ENCODE measurements at places on chromosomes 13 and 19.

DNA sequence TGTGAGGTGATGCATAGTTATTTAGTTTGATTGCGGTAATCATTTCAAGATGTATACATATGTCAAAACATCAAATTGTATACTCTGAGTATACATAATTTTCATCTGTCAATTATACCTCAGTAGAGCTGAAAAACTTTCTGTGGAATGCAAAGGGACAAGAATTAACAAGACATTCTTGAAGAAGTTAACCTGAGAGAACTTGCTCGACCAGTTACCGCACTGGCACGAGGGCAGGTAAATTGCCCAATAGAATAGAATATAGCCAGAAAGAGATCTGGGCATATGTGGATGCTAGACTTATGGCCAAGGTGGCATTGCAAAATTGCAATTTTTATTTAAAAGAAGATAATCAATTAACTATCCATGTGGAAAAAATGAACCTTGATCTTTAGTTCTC is 42.3 kb upstream of the GJB6 start:
- DNase-seq = no peak

- no peak for DNase-seq
Measured at GRCh38 chr13:113884821-113885220, 20.9 kb upstream of the GAS6 start.

- no peak for DNase-seq
Measured at GRCh38 chr13:21917086-21918015, 246.5 kb downstream of the FGF9 start.

- DNase-seq = no peak
Measured at GRCh38 chr13:44755872-44756271, 179.7 kb upstream of the TSC22D1 start.

DNA sequence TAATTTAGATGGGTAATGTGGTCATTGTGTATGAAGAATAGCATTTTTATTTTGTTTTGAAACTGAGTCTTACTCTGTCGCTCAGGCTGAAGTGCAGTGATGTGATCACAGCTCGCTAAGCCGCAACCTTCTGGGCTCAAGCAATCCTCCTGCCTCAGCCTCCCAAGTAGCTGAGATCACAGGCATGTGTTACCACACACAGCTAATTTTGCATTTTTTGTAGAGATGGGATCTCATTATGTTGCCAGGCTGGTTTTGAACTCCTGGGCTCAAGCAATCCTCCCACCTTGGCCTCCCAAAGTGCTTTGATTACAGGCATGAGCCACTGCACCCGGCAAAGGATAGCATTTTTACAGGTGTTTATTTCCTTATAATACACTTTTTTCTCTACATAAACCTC is 36.6 kb downstream of the SERTM1 start:
- DNase-seq = no peak

DNA sequence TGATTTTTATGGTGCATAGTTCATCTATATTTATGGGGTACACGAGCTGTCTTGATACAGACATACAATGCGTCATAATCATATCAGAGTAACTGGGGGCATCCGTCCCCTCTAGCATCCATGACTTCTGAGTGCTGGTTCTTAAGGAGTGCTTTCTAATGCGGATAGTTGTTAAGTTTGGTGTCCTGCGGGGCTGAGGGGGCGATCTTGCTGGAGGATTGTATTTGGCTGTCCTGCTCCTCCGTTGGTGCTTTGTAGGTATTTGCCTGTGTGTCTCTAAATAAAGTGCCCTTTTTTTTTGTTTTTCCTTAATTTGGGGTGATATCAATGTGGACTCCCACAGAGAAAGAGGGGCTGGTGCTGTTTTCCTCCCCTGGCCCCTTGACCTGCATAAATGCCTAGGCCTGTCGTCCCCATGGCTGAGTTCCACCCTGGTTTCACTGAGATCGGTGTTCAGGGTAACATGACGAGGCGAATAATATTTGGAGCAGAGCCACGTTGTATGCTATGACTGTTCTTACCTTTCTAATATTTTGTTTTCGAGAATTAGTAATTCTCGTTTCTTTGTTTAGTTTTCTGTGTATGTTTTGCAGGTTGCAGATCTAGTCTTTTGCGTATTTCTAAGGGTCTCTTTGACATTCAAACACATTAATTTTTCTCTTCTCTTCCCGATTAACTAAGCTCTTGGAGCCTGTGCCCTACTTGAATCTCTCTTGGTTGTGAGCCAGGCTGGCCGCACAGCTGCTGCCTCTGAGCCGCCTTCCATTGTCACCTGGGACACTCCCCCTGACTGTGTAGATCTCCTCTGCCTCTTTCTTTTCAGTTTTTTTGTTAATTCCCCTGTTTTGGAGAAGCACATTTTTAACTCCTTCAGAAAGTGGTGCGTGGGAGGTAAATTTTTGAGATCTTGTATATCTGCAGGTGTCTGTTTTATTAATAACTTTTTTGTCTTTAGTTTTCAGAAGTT is 100.3 kb downstream of the ARHGEF7 start:
- no peak for DNase-seq

- DNase-seq = no peak
Measured at GRCh38 chr19:19900139-19900728, 512 bp upstream of the ZNF93 start.

DNA sequence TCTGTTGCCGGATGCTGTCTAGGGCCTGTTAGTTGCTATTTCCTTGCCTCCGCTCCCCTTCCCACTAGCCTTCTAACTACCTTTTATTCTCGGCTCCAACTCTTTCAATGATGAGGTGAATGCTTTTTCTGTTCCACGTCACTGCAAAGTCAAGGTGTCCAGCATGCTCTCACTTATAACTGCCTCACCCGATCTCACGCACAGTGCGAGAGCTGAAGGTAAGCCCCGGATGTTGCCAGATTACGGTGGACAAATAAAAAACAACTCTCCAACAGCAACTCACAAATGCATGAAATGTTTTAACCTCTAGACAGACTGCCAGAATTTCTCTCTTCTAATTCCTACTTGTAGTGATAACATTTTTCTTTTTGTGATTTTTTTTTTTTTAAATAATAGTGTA is 169.9 kb downstream of the STK24 start:
- DNase-seq = no peak

GRCh38 chr13:109126891-109127641 is 497.7 kb downstream of the MYO16 start:
- DNase-seq = no peak

- peak; percentile 63 for DNase-seq
Measured at GRCh38 chr19:38657633-38658222, 10.3 kb downstream of the ACTN4 start.

GRCh38 chr19:16037424-16038195 is 38.7 kb upstream of the TPM4 start:
- no peak for DNase-seq

DNA sequence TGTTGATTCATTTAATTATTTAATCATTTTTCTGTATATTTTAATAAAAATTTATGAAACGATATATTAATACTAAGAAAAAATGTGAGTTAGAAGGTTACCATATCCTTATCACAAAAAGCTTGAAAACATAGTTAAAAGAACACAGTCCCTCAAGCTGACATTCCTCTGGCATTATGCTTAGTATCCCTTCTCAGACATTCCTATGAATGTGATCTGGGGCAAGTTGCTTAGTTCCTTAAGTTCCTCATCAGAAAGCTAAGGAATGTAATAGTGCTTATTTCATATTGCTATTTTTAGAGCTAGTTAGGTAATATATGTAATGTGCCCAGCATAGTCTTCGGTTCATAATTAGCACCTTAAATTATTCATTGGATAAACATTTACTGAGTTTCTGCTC is 122.8 kb downstream of the MTUS2 start:
- no peak for DNase-seq

- DNase-seq = no peak
Measured at GRCh38 chr19:18443831-18444230, 5.9 kb upstream of the ISYNA1 start.

DNA sequence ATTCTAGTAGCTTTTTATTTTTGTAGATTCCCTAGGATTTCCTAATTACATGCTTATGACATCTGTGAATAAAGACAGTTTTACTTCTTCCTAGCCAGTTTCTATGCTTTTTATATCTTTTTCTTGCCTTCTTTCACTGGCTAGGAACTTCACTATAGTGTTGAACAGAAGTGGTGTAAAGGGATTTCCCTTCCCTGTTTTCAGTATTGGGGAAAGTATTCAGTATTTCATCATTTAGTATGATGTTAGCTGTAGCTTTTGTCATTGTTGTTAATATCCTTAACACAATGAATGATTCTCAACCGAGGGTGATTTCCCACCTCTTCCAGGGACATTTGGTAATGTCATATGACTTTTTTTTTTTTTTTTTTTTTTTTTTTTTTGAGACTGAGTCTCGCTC is 77.3 kb downstream of the SLC6A16 start:
- no peak for DNase-seq

GRCh38 chr13:98927951-98928927 is 49.6 kb downstream of the DOCK9 start:
- no peak for DNase-seq

DNA sequence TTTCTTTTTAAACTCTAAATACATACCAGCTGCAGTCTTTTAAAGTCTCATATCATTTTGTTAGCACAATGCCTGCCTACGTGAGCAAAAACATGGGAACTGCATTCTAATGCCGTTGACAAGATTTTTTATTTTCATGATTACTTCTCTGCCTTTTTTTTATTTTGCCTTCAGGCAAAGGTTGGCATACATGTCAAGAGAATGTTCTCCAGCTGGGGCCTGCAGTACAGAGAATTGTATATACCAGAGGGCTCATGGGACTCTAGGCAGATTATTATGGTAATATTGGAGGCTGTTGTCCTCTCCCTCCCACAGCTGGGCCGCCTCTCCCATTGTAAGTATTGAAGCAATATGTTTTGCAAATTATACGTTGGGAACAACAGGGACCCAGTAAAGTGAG is 53.9 kb upstream of the OBI1 start:
- no peak for DNase-seq

GRCh38 chr13:21661097-21661909 is 9.6 kb upstream of the FGF9 start:
- no peak for DNase-seq
